ENCODE measurements at places on chromosomes 3 and 15.

DNA sequence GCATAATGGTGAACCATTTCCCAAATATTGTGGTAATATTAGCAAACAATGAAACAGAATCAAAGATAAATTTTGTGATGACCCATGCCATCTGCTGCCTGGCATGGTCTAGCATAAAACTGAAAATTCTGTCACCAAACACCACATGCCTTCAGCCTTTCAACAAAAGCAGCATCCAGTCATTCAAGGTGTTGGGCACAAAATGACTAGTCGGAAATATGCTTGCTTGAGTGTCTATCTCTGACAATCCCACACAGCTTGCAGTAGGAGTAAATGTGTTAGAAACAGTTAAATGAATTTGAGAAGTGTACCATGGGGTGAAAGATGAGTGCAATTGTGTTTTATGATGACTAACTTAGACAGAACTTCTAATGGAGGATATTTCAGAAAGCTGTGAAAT is 61.7 kb upstream of the CDIN1 start:
- DNase-seq, result no peak

GRCh38 chr15:101396484-101397261 is 92.8 kb downstream of the PCSK6 start:
- DNase-seq, result no peak

DNA sequence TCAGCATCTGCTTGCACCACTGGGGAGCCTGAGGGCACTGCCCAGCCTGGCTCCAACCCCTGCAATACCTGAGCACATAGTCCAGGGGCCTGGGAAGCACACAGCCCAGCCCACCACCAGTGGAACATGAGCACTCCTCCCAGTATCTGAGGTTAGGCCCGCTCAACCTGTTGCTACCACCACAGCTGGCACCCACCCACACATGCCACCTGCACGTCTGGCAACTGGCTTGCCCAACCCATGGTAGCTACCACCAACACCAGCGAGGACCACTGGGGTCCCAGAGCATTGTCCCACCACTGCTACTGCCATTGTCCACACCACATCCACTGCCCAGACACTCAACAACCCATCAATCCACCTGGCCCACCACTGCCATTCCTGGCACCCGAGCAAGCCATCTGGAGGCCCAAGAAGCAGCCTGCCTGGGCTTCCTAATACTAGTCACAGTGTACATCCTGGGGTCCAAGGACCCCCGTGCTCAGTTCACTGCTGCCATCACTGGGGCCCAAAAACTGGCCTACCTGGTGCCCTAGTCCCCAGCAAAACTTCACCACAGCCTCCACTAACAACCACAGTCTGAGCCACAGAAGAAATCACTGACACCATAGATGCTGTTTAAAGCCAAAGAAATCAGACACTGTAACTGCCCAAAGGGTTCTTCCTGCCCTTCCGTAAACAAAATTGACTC is 62.1 kb upstream of the TBC1D23 start:
- DNase-seq, result no peak

DNA sequence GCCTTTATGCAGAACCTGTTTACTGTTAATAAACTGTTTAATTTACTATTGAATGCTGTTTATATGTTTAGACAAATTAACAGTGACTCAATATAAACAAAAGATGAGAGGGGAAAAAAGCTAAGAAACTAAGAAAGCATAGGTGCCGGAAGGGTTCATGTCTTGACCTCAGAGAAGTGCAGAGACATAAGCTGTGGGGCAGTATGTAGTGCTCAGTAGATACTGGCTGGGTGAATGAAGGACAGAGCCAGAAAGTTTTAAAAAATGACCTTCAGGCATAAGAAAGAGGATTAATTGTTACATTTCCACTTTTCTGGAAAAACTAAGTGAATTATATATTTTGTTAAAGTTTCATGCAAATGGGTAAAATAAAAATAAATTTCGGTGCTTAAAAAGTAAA is 14.2 kb downstream of the SERPINI1 start:
- DNase-seq, result no peak

DNA sequence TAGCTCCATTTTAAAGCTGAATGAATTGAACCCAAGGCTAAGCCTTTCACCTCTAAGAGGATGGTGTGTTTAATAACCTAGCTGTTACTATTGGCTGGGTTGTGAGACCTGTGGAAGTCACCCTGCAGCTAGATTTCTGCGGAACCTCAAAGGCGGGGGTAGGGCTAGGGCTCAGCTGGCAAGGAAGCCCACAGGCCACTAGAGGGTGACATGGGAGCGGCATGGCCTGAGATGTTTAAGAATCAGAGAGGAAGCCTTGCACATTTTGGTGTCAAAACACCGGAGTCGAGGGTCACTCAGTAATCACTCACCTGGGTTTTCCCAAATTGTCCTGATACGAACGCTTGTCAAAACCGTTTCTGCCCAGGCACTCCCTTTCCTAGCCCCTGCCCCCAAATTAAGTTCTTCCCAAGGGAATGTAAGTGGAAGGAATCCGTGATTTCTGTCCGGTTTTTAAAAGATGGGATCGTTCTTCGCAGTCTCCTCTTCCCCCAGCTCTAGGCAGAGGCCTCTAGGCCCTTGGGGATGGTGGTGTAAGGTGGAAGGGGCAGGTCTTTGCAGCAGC is 3.8 kb upstream of the ACAD9 start:
- DNase-seq, result no peak
